ENCODE measurements at places on chromosomes 4 and X.

- DNase-seq, result no peak
These were observed 179.5 kb downstream of the SMIM20 start for GRCh38 chr4:26093551-26093950.

DNA sequence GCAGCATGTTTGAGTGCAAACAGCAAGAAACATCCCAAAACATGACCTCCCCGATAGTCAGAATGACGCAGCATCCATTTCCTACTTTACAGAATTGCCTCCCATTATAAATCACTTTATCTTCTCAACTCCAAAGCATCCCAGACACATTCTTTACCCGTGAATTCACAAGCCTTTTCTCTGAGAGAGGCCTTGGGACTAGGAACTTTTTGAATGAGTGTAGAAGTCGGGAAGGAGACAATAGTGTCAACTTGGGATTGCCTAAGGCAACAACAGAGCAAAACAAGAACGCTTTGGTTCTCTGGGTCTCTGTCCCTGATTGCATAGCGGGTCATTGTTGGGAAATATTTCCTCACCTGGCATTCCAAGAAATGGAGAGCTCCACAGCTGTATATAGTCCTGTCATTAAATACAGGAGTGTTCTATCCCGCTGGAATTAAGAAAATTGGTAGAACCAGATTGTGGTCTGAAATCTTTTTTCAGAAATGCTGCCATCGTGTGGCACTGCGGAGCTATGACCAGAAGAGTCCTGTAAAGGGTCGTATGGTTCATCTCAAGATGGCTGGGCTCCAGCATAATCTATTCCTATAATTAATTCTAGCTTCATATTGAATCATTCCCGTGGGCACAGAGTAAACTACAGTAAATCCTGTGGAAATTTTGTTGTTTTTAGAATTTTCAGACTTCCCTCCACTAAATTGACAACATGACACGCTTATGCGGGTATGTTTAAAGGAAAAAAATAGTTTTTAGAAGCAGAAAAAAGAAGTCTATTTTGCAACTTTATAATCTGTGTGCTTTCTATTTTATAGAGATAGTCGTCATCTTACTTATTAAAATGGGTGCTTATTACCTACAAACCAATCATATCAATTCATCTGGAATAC, 2.0 kb upstream of the SPP1 start:
- peak; percentile 10 for DNase-seq

- DNase-seq, result no peak
These were observed 35.2 kb downstream of the PWWP3B start for GRCh38 chrX:106203315-106203714.

GRCh38 chr4:155761916-155762315, 3.1 kb downstream of the GUCY1B1 start:
- DNase-seq, result no peak

DNA sequence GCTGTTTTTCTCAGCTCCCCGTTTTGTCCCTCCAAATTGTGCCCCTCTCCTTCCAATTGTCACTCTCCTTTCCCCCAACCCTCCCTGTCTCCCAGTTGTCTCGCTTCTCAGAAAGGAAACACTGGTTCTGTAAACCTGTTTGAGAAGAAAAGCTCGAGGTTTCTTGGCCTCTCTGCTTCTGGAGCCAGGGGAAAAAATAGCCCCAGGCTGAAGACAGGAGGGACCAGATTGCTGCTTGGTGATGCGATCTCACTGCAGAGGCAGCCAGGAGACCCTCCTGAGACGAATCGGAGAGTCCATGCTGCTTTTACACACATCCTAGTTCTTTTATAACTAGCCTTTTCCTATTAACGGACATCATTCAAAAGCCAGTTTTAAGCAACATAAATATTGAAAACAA, 21.2 kb downstream of the TRIML1 start:
- DNase-seq, result no peak

DNA sequence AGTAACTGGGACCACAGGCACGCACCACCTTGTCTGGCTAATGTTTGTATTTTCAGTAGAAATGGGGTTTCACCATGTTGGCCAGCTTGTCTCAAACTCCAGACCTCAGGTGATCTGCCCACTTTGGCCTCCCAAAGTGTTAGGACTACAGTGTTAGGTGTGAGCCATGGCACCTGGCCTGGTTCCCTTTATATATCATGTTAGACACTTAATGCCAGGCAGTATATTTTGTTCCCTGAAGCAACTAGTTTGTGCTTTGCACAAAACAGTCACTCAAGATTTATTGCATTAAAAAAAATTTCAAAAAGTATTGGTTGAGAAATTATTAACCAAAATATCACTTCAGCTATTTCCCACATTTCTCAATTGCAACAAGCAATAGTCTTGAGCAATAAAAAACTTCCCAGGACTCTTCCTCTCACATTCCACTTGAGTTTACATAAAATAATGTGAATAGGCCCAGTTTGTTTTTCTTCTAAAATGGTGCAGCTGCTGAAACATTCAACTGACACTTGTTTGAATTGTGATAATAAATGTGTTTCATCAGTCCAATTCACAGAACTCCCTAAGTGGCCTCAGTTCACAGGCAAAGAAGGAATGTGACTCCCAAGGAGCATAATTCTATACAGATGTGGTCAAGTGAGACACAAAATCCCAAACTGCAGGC, 22.7 kb downstream of the CXCL1 start:
- DNase-seq, result no peak

- DNase-seq, result no peak
These were observed 12.4 kb upstream of the ADH7 start for GRCh38 chr4:99447513-99447912.

- DNase-seq, result peak; percentile 8
These were observed 17.8 kb upstream of the ZNF827 start for GRCh38 chr4:145956288-145956890.

GRCh38 chrX:1912193-1912592, 297.3 kb downstream of the ASMT start:
- no peak for DNase-seq

GRCh38 chrX:97400492-97400891, 516.8 kb downstream of the RPA4 start:
- DNase-seq, result no peak

All from stimulated activated CD8-positive, alpha-beta memory T cell treated with anti-CD3 and anti-CD28 coated beads, Interleukin-15, amount 100 ng/mL, for 1 hour (primary cell).